ENCODE measurements at places on chromosomes 1 and 21.

- DNase-seq = no peak
Measured at GRCh38 chr1:114803001-114803400, 22.5 kb upstream of the SIKE1 start.

DNA sequence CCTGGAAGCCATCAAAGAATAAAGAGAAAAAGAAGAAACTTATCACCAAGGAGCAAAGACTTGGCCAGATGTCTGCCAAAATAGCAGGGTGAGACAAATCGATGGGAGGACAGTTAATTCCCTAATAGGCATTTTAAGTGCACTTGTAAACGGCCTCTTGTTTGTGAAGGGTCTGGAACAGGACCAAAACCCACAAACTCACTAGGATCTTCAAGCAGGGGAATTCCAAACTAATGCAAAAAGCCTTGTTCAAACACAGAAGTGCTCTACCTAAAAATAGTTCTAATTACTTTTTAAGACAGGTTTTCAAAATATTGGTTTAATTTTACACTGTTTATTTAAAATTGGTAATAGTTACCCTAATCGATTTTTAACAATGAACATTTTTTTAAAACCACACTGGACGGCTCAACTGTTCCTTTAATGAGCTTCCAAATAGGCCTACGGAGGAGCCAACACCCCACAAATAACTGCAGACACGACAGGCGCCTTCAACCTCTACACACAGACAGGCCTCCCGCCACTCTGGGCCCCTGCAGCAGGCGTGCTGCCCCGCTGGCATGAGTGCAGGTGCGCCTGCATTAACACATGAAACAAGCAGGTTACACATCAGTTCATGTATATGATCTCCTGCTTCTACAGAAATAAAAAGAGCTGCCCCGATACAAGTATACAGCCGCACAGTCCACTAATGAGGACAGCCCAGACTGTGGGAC is 15.8 kb downstream of the UBE2G2 start:
- no peak for DNase-seq

DNA sequence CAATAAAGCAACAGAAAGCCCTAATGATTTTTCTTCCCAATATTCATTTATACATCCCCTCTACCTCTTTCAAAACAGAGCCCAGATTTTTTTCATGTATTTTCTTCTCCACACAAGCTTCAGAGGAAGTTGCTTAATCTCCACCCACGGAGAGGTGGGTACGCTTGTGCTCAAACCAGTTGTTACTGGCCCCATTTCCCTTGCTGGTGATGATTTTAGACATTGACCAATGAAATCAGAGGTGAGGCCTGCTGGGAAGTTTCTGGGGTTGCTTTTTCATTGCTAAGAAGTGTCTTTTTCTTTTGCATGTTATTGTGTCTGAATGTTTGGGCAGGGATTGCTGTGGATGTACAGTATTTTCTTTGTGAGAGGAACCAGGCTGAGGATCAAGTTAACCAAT is 448.1 kb upstream of the B3GALT2 start:
- DNase-seq = no peak

DNA sequence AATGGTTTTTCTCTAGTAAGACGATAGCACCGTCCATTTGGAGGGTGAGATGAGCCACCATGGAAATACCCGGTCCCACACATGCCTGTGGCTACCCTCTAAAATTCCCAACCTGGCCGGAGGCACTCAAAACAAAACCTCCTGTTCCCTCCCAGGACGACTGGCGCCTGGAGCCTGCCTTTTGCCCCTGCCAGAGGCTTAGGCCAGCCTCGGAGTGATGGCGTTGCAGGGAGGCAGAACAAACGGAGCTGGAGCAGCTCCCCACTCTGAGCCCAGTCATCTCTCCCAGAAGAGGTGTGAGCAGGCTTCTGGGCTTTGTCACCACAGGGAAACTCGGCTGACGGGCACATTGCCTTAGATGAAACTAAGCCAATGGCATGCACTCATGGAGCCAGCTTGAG is 213.7 kb upstream of the HOOK1 start:
- no peak for DNase-seq

- DNase-seq = no peak
Measured at GRCh38 chr1:160078512-160079195, 2.7 kb upstream of the KCNJ9 start.

DNA sequence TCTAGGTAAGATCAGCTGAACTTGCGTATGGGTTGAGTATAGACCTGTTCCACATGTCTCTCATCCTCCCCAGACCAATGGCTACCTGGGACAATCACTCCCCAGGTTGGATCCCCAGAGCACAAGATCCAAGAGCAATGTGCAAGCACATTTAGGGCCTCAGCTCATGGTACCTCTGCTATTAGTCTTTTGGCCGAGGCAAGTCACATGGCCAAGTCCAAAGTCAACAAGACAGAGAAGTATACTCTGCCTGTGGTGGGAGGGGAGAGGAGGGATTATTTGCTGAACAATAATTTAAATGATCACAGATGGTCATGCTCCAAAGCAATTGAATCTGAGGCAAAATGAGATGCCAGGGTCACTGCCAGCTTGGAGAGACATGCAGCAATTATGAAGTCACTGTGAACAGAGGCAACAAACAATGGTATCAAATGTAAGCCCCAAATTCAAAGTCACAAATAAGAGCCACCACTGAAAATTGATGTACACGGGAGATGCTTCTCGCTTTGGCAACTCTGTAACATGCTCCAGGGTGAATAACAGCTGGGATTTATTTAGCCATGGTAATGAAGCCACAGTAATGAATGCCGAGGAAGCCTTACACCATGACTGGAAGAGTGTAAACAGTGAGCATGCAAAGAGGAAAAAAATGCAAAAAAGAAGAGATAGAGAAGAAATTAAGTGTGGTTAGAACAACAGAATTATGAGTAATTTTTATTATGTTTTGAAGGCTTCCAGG is 149.1 kb downstream of the ZNF281 start:
- DNase-seq = no peak

- DNase-seq = no peak
Measured at GRCh38 chr1:56355422-56355821, 223.9 kb downstream of the PLPP3 start.

DNA sequence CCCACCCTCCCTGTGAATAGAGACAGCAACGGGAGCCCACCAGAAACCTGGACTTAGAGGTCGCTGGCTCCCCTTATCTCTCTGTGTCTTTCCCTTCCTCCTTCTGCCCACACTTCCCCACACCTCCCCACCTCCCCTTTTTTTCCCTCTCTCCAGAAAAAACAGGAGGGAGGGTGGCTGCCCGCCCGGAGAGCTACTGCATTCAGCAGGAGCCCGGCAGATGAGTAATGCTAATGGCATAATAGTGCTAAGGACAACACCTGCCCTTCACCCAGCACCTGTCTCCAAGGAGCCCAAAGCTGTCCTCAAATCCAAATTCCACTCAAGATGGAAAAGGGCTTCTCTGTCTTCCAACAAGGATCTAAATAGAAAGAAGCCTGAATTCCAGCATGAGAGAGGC is 11.4 kb upstream of the PRELP start:
- no peak for DNase-seq

DNA sequence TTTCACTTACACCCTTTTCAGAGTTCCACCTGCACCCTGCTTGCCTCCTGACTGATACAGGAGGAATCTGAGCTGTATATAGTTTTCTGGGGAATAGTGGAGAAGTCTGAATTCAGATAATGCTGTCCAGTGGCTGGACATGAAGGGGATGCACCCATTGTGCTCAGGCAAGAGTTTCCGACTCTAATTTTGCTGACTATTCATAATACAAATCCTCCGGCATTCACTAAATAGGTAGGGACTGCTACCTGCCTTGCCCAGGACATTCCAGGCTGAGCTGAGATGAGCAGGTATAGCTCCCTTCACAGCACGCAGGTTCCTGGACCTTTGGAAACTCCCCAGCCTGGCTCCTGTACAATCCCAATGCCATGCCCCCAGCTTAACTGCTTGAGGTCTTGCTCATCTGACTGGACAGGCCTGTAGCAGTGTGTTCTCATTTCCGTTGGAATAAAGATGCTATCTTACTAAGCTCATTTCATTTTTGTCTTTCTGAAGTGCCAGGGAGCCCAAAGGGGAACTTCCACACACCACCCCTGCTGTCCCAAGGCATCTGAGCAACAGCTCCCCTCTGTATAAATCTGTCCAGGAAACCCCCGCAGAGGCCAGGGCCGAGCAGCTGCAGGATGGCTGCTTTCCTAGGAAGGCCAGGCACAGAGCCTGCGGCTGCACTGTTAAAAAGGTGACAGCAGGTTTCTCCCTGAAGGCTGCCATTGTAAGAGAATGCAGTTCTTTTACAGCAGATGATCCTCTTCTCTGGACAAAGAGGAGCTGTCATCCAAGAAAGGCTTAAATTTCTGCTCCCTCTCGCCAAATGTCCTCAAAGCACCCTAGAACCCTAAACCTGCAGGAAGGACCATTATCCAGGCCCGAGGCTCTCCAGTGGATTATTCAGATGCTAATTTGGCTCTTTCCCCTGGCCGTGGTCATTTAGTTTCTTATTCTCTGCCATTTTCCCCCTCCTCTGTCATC is 21.7 kb upstream of the VASH2 start:
- DNase-seq = no peak

DNA sequence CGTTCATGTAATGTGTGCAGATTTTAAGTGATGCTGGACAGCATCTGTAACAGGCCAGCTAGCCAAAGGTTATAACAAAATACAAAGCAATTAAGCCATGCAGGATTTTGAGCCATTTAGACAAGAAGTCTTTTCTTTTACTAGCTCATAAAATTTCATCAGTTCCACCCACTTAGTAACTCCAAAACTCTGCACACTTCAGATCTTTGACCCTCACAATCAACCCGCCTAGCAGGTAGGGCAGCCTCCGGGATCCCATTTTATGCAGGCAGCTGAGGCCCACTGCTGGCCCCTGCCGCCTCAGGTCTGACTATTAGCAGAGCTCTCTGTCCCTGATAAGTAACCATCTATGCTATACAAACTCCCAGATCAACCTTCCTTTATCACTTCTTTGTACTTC is 9.2 kb downstream of the LBR start:
- no peak for DNase-seq

DNA sequence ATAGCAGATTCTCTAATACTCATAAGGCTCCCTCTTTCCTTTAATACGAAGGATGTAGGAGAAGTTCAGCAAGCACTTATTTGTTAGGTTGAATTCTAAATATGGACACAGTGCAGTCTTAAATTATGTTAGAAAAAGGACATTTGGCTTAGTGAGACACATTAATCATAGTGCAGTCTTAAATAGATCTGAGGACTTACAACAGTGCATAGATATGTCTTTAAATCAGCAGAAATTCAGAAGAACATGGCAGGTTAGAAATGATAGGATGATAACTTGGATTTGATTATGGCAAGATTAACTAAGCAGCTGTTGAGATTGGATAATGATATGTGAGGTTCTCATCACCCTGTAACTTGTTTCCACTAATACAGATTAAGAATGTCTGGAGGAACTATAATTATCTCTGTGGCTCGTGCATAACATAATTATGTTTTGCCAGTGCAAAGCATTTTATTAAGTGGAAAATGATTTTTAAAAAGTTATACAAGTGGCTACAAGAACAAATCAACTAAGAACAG is 485.9 kb downstream of the USP25 start:
- no peak for DNase-seq

GRCh38 chr21:33108228-33108627 is 38.3 kb downstream of the OLIG1 start:
- DNase-seq = no peak

GRCh38 chr21:33427051-33427450 is 23.8 kb downstream of the IFNGR2 start:
- DNase-seq = no peak

DNA sequence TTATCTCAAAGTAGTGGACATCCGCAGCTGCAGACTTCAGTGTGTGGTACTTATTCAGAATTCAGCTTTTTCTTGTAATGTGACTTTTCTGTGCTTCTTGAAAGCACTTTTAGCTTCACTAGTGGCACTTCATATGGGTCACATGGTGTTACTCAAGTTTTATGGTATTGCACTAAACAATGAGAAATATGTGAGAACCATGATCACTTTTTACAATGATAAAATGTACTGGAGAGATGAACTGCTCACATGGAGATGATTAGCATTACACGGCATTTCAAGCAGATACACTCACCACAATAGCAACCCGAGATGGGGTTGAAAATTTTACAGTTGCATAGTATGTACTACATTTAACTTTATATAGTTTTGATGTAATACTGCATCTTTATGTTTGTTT is 40.1 kb upstream of the GPR52 start:
- DNase-seq = no peak

Data from Right ventricle myocardium inferior (tissue), 1 donor.